ENCODE measurements at places on chromosomes 1 and 21.
A peak's percentile ranks its signal among the peaks of the same experiment; 100 is the strongest.

GRCh38 chr1:56463376-56463775, 116.0 kb downstream of the PLPP3 start:
- DNase-seq, result no peak

- no peak for DNase-seq
These were observed at the start of gene PDZK1IP1 for GRCh38 chr1:47189844-47190508. PDZK1IP1 (minus strand) TSS chr1:47190036; CDS start chr1:47189932, 104 bp downstream.

- DNase-seq, result no peak
These were observed 86.8 kb downstream of the GDAP2 start for GRCh38 chr1:117842408-117843170.

- DNase-seq, result no peak
These were observed 197.6 kb upstream of the FOXD3 start for GRCh38 chr1:63124666-63125191.

DNA sequence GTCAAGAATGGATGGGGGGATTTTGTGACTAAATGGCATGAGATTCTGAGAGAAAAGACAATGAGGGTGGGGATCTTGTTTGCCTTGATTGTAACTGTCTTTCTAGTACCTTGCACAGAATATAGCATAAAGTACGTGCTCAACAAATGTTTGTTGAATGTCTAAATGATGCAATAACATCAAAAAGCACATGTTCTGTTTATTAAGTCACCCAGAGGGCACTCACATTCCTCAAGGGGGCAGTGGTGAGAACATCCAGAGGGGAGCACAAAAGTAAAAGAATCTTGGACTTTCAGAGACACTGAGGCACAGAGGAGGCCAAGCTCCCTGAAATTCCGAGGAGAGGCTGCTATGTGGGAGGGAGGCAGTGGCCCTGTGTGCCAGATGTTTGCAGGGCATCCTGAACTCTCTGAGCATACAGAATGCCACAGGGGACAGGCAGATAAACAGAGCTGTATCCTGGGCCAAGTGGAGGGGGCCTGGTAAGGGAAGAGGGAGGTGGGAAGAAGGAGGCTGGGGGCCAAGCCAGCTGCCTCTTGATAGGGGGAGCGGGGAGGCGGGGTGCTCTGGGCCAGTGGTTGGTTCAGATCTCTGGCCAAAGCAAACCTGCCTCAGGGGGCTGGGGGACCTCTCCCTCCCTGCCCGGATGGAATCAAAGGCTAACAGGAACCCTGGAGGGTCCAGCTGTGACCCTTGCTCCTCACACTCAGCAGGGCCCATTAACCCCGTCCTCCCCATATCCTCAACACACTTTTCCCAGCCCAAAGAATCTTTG, 6.5 kb upstream of the ATP1A2 start:
- peak; percentile 63 for DNase-seq

Measured in SK-N-SH (cell line).